Cardiac muscle cell (in vitro differentiated cells and primary cell): ENCODE measurements at places on chromosomes 3 and 15. TPM values are rescaled to one million over a fixed set of nuclear protein-coding genes. Genes with fewer than 3 reads are reported as not detected.
A peak's percentile ranks its signal among the peaks of the same experiment; 100 is the strongest.

CMTM8 gene
- 7.7 and 12.5 TPM in 2 replicates for total RNA-seq

ACKR2 gene
- total RNA-seq, result 0.15 and 0.35 TPM in 2 replicates

ITIH1 gene
- not detected in 2 replicates for total RNA-seq

RBPMS2 gene
- total RNA-seq, result 18.4 and 35.4 TPM in 2 replicates

FMN1 gene
- 1.8 and 3.3 TPM in 2 replicates for total RNA-seq

POLQ gene
- 3.0 and 7.1 TPM in 2 replicates for total RNA-seq

SLC28A1 gene
- total RNA-seq, result 0.24 and 0.81 TPM in 2 replicates

GUCA1C gene
- not detected in 2 replicates for total RNA-seq

FGF7 gene
- total RNA-seq, result 3.8 and 5.1 TPM in 2 replicates

CTSH gene
- 24.1 and 37.3 TPM in 2 replicates for total RNA-seq

NEO1 gene
- total RNA-seq, result 28.2 and 37.4 TPM in 2 replicates

- no peak for DNase-seq
These were observed 34.8 kb upstream of the CD47 start for GRCh38 chr3:108125550-108126071.

DNA sequence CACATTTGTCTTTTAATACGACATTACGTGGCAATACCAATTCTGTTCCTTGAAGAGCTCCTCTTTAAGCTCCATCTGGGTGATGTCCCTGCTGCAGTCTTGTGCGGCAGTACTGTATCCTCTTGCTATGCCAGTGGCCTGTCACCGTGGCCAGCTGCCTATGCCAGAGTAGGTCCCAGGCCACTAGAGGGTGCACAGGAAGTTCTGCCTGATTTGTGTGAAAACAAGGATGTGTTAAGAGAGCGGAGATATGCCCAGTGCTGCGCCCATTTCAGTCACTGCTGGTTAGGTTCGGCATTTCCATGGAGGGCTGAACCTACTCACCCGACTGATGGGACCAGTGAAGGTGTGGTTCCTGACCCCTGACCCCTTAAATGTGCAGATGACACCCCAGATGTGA is 25.2 kb downstream of the NIPA1 start:
- no peak for DNase-seq

GRCh38 chr15:89075846-89076245 is 12.4 kb upstream of the ABHD2 start:
- no peak for DNase-seq

DNA sequence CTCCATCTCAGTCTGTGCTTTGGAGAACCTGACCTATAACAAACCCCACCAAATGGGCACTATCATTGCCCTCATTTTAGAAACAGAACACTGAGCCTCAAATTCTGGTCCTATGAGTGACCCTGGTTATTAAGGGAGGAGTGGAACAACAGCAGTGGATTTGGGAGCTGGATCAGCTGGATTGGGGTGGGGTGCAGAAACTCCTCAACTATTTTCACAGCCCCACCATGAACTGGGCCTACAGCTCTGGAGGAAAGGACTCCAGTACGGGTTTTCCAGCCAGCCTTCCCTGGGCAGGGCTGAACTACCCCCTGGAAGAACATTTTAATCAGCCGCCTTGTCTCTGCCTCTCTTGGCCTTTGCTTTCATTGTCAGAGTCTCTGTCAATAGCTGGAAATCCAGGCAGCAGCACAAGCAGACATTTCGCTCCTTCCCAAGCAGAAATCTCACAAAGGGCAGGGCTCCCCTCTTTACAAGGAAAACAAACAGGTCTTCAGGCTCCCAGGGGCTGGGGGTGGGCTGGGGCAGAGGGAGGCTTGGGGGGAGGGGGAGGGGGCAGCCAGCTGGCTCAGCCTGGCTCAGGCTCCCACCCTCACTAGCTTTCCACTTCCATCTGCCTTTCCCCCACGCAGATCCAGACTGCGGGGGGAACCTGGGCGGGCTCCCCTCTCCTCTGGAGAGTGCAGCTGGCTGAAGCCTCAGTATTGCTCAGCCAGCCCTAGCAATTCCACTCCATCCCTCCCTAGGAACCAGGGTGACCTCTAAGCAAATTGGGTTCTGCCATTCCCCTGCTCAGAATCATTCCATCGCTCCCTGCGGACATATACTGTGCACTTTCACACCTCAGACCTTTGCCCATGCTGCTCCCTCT is 13.7 kb upstream of the TLE3 start:
- peak; percentile 94 for DNase-seq

GRCh38 chr3:14199641-14200040 is 21.0 kb downstream of the LSM3 start:
- DNase-seq, result no peak

DNA sequence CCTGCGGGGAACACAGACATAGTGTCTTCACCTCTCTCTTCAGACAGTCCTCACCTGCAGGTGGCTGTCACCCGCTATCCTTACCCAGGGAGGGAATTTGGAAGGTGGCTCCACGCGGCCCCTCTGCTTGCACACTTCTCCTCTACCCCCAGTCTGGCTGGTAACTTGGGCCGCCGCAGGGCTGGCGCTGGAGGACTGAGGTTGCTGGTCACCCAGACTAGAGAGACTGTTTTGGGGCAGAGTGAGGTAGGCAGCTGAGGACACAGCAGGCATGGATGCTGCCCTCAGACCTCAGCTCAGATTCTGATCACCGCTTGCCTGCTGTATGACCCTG is 12.6 kb upstream of the IQSEC1 start:
- DNase-seq, result no peak

- DNase-seq, result peak; percentile 34
These were observed 784 bp upstream of the CISH start for GRCh38 chr3:50612234-50612882.

DNA sequence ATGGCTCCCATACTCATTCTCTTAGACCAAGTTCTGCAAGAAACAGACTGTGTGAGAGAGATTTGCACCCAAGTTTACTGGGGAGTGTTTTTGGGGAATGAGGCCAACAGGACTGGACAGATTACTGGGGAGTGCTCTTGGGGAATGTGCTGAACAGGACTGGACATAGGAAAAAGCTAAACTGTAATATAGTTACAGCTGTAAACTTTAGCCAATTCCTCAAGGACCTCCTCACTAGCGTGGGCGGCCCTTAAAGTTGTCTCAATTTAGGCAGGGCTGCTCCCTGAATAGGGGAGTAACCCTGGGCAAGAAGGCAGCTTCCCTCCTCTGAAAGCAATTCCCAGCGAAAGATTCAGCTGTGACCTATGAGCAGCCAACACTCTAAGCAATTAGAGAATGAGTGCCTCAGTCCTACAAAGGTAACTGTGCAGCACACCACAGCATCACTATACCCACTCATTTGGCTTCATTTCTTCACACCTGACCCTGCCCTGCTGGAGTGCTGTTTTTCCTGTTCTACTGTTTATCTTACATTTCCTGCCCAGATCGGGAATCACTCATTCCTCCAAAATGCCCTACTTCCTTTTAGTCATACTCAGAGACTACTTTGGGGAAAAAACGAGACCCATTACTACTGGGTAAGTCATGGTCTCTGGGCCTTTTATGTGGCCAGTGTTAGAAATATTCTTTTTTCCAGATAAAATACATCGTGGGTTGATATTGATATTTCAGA is 41.3 kb upstream of the TRIM42 start:
- no peak for DNase-seq

- no peak for DNase-seq
These were observed 374.1 kb upstream of the TBL1XR1 start for GRCh38 chr3:177571271-177571943.

DNA sequence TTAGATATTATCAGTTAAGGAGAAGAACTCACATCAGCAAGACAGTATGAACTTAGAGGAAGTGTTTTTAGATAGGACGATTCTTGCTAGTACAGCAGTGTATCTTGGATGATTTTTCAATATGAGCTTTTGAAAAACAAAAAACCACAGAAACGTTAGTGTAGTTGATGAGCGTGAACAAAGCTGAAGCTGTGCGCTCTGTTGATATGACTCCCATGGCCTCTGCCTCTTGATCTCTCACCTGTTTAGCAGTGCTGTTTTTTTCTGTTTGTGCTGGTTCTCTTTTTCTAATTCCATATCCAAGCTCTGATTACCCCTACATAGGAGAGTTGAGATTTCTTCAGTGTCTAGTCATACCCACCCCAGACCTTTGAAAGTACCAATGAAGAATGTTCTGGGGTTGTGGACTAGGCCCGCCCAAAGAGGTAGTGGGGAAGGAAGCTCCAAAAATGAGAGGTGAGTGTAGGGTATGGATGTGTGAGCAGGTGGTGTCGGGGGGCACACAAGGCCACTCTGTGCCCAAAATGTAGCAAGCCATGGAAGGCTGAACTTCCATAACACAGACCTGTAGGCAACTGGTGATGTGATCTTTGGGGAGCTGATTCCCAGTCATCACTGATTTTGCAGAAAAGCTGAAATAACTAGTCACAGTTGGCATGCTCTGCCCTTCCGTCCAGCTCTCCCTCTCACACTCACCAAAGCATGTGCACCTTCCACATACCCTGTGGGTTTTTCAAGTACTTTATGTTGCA is 20.0 kb upstream of the CMTM7 start:
- no peak for DNase-seq

GRCh38 chr15:52656412-52656811 is 22.8 kb downstream of the ATOSA start:
- no peak for DNase-seq

- no peak for DNase-seq
These were observed 193.5 kb downstream of the C3orf38 start for GRCh38 chr3:88343264-88343663.

DNA sequence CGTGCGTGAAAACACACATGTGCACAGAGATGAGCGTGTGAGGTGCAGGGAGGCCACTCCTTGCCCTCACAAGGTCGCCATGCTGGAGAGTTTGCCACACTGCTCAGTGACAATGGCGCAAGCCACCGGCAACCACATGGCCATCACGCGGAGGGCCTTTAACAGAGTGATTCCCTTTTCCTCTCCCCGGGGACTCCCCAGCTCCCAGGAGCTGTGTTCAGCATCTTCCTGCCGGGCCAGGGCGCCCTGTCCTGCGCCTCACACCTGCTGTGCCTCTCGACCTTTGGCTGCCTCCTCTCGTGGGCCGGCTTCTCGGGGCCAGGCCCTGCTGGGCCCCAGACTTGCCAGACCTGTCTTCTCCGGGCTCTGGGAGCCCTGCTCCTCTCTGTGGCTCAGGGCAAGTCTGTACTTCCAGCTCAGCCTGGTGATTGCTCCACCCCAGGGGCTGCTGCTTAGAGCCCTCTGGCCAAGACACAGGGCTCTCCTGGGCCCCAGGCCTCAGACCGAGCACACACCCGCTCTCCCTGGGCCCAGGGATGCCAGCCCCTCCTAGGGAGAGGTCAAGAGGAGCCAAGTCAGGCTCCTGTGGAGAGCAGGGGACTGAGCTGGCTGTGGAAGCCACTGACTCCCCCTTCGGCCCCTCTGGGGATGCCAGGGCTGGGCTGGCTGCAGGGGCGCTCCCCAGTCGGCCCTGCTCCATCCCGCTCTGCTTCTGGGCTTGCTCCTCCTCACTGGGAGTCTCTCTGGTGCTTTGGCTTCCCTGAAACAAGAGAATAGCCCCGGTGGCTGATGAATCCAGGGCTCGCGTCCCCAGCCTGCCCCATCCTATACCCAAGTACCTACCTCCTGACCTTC is 5.6 kb downstream of the CCDC9B start:
- DNase-seq, result no peak

- no peak for DNase-seq
These were observed 63.8 kb downstream of the CPN2 start for GRCh38 chr3:194287374-194287773.

GRCh38 chr15:36109943-36110658 is 469.3 kb upstream of the CDIN1 start:
- no peak for DNase-seq

GRCh38 chr3:135930255-135930654 is 35.3 kb upstream of the PPP2R3A start:
- DNase-seq, result no peak

- DNase-seq, result no peak
These were observed 584.0 kb upstream of the ZNF385D start for GRCh38 chr3:22334996-22335395.

DNA sequence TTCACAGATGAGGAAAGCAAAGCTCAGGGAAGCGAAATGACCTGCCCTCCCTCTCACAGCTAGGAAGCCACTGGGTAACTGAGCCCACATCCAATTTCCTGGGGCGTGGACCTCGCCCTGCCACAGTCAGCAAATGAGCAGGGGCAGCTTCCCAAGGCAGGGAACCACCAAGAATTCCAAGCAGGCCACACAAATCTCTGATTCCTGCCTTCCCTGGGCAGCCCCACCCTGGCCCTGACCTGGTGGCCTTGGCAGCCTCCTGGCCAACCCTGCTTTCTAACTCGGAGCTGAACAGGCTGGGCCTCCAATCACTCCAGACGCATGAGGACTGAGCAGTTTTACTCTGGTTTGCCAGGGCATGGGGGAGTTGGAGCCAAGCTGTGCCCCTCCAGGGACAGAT is 203.7 kb upstream of the TLE3 start:
- no peak for DNase-seq

- no peak for DNase-seq
These were observed 7.3 kb downstream of the TRA2B start for GRCh38 chr3:185930393-185931107.

GRCh38 chr15:92624401-92624991 is 31.1 kb downstream of the FAM174B start:
- no peak for DNase-seq

DNA sequence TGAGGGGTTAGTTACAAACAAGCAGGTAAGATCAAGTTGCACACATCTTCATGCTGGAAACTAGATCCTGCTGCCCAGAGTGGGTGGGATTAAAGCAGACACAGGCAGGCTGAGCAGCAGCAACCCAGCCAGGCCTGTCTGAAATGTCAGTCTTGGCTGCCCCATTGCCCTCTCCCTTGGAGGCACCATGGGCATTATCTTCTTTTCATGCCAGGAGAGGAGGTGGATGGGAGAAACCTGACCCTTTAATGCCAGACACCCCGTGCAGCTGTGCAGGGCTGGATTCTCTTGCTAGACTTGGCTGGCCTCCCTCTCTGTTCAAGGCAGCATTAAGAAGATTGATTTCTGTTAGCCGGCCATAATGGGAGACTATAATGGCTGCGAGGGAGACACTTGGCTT is 23.0 kb upstream of the EPHB1 start:
- DNase-seq, result no peak

- DNase-seq, result peak; percentile 47
These were observed 1.3 kb downstream of the ZNF710 start for GRCh38 chr15:90002428-90002844.

GRCh38 chr3:30952786-30953185 is 58.3 kb upstream of the GADL1 start:
- no peak for DNase-seq

GRCh38 chr3:153513236-153513635 is 351.2 kb downstream of the RAP2B start:
- DNase-seq, result peak; percentile 13

DNA sequence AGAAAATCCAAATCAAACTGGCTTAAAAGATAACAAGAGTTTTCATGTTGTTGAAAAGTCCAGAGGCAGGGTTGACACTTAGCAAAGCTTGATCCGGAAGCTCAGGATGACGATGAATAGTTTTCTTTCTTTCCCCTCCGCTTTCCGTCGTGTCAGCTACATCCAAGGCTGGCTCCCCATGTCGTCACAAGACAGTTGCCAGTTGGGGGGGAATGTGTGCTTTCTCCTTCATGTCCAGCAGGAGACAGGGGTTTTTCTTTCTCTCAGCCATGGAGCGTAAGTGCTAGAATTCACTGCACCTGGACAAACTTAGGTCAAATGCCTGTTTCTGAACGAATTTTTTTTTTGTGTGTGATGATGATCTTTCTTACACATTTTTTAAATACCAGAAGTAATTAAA is 273.8 kb upstream of the RGMA start:
- no peak for DNase-seq

- peak; percentile 45 for DNase-seq
These were observed 1.5 kb downstream of the DUSP7 start for GRCh38 chr3:52054661-52055511.
